KBM-7 (cell line): ENCODE measurements at places on chromosomes 2 and 18.

GRCh38 chr2:128358941-128359731 is 40.5 kb upstream of the HS6ST1 start:
- DNase-seq, result no peak

- DNase-seq, result no peak
Observed at GRCh38 chr2:126839796-126840195, 58.9 kb upstream of the TEX51 start.

- no peak for DNase-seq
Observed at GRCh38 chr2:152560166-152560565, 157.1 kb downstream of the PRPF40A start.

GRCh38 chr2:77778917-77779316 is 256.7 kb upstream of the LRRTM4 start:
- DNase-seq, result no peak

GRCh38 chr2:230758566-230759480 is 46.2 kb downstream of the CAB39 start:
- peak; percentile 83 for DNase-seq

- DNase-seq, result no peak
Observed at GRCh38 chr18:12748671-12749070, 45.8 kb downstream of the PSMG2 start.

DNA sequence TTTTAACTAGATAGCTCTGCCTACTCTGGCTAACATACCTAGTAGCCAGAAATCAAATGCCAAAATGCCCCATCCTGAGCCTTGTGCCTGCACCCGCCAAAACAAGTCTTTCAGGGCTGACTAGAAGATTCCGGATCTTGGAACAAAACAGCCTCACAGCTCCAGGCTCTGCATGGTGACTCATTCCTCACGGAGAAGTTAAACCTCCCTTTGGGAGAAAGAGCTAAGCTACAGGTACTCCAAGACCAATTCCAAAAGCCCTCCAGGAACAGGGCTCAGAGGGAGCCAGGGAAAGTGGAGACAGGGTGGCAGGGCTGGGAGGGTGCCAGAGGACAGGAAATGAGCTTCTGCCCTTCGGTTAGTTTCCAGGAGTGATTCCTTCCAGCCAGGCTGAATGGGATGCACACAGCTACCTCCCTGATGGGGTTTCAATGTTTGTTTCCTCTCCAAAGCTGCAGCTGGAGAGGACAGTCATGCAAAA is 295.6 kb downstream of the TNS1 start:
- DNase-seq, result no peak

DNA sequence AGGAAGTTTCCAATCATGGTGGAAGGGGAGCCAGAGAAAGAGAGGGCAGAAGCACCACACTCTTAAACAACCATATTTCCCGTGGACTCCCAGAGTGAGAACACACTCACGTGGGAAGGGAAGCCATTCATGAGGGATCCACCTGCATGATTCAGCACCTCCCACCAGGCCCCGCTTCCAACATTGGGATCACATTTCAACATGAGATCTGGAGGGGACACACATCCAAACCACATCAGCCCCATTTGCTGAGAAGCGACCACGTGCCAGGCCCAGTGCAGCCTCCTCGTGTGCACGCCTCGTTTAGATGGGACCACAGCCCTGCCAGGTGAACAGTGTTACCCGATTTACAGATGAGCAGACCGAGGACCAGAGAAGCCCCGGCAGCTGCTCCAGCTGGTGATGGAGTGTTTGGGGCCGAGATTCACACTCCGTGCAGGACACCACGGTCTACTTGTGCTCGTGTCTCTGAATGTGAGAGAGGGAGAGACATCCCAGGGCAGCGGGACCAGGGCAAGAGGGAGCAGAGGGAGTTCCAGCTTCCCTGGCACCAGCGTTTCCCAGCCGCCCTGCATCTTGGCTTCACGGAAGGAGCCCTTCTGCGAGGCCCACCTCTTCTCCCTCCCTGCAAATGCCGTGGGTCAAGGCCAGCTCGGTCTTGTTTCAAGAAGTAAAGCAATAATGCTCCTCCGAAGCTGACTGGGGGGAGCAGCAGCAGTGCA is 76.9 kb upstream of the ODC1 start:
- no peak for DNase-seq

- DNase-seq, result no peak
Observed at GRCh38 chr2:53527056-53527455, 240.5 kb upstream of the CHAC2 start.

GRCh38 chr18:3209859-3210569 is 9.8 kb downstream of the MYOM1 start:
- DNase-seq, result no peak

DNA sequence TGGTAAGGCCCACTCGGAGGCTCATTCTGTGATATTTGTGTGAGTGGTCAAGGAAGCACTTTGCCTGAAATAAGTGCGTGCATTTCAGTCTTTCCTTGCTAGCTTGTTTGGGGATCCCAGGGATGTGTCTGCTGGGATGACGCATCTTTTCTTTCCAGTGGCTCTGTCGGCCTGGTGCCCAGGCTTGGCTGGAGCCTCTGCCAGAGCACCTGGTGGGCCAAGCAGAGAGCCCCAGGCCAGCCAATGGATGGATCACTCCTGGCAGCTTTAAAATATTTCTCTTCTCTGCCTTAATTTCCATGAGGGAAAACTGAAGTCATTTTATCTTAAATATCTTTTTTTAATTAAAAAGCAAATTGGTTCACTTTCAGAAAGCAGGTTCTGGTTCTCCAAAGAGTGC is 501.8 kb upstream of the HS6ST1 start:
- no peak for DNase-seq

DNA sequence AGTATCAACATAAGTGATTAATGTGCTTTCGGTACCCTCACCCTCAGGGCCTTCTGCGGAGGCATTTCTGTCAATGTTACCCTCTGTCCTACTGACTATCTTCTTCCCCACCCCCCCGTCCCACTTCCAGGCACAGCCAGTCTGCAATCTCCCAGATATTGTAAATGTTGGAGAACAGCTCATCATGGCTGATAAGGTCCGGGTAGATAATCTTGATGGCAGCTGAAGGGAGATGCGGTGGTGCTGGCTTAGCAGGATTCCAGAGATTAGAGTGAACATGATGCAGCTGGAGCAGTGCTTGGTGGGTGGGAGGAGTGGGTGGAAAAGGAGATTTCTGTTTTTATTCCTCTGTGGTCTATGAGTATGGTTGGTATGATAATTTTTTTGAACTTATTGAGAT is 15.5 kb downstream of the GTF2A1L start:
- DNase-seq, result no peak

- DNase-seq, result no peak
Observed at GRCh38 chr2:11097038-11097720, 58.1 kb upstream of the SLC66A3 start.

DNA sequence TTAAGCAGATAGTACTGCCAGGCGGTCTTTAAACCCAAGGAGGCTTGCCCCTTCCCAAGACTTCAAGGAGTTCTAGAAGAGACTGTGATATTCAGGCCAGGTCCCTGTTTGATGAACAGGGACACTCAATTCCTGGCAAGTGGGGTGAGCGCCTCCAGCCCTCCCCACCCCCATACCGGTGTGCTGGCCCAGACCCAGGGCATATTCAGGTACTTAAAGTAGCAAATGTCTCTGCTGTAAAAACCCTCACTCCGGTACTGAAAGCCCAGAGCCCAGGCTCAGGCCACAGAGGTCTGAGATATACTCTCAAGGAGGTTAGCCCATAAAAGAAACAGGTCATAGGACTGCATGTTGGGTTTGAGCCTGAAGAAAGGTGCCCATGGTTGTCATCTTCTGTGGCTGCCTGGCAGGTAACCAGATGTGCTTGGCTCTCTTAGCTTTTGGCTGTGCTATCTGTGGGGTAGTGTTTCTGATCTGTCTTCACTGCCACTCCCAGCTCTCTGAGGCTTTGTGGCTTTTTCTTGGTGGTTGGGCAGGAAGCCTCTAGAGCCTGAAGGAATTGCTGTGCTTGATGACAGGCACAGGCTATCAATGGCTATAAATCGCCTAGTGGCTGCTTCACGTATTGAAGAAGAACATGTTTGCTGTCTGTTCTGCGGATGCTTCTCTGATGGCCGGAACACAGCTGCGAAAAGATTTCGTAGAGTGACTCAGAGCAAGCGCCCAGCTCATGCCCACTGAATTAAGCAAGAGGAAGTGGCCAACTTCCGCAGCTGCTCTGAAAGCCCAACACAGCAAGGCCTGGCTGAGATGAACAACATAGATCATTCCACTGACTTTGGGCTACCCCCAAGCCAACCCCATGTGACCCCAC is 63.3 kb upstream of the ALPP start:
- DNase-seq, result peak; percentile 98

GRCh38 chr2:48279344-48280090 is 250.4 kb upstream of the STON1 start:
- no peak for DNase-seq

DNA sequence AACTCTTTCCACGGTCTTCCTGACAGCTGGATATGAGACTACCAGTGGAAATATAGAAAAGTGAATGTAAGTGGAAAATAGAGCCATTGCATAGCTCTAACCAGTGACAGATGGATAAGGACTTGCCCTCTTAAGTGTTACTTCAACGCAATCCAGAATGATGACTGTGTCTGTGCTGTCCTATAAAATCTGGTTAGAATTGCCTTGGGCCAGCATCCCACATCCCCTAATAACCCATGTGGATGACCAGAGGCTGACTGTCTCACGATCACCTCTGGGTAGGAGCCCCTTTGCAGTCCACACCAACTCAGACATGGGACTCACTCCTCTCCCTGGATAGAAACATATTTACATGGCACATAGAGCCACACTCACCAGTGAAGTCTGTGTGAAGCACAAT is 186.6 kb downstream of the C1D start:
- no peak for DNase-seq

GRCh38 chr2:134167015-134167414 is 86.9 kb upstream of the MGAT5 start:
- no peak for DNase-seq

GRCh38 chr2:226849349-226849748 is 13.5 kb downstream of the RHBDD1 start:
- no peak for DNase-seq

- no peak for DNase-seq
Observed at GRCh38 chr2:174728096-174728495, 36.2 kb downstream of the CHRNA1 start.

- DNase-seq, result peak; percentile 81
Observed at GRCh38 chr18:45879681-45880655, 54.5 kb downstream of the SIGLEC15 start.

GRCh38 chr2:73291461-73292315 is 1.7 kb downstream of the EGR4 start:
- peak; percentile 48 for DNase-seq

DNA sequence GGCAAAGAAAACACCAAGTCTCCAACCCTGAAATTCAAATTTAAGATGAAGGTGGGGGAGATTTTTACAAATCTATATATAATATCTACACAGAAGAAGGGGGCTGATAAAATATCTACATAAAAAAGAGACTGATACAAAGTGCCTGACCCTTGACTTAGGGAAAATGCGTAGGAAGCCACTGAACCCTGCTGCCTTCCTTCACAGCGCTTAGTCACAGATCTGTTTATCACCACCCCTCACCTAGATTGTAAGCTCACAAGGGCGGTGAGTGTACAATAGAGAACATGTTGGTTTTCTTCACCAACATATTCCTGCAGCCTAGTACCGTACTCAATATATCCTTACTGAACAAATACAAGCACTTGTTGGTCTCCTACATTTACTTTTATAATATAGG is 54.3 kb downstream of the NOL10 start:
- no peak for DNase-seq

DNA sequence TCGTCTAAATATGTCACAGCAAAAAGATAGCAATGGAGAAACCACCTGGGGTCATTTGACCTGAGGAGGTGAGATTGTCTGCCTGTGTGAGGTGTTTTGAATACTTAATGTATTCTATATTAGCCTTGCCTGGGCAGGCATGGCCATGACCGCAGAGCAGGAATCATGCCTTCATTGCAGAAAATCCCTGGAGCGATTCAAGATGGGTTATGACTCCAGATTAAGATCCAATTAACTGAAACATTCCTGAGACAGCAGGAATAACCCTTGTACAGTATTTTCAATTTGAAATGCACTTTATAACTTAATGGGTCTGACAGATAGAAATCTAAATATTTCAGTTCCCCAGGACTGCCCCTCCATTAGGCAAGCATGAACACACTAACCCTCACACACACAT is 227.3 kb upstream of the RAB6C start:
- DNase-seq, result no peak

GRCh38 chr2:236352761-236353593 is 88.8 kb upstream of the ASB18 start:
- peak; percentile 26 for DNase-seq

GRCh38 chr2:134238371-134238770 is 15.5 kb upstream of the MGAT5 start:
- DNase-seq, result no peak

- DNase-seq, result no peak
Observed at GRCh38 chr2:222904557-222905258, 43.9 kb downstream of the ACSL3 start.

DNA sequence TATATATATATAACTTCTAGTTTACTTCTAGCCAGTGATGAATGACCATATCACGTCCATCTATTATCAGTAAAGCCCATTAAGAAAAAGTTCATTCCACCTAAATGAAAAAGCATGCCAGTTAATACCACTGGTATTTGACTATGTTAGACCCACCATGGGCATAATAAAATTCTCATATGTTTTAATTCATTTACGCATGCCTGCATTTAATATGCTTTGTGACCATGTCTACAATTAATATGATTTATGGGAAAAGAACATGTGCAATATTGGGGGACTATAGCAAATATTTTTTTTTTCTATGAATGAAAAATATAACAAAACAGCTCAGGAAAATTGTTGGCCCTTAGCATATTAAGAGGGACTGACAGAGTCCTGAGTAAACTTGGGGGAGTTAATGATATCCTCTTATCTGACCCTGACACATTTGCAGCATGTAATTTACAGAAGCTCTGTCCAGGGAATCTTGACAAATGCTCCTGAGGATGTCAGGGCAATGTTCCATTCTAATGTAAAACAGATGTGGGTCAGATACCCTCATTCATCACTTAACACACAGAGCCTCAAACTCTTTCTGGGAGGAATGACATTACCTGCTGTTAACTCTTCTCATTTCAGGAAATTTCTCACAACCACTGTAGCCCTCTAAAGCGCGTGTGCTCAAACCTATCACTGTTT is 90.6 kb downstream of the PAX3 start:
- no peak for DNase-seq
